AG08395 (cell line): ENCODE measurements at places on chromosomes 7 and 10.

DNA sequence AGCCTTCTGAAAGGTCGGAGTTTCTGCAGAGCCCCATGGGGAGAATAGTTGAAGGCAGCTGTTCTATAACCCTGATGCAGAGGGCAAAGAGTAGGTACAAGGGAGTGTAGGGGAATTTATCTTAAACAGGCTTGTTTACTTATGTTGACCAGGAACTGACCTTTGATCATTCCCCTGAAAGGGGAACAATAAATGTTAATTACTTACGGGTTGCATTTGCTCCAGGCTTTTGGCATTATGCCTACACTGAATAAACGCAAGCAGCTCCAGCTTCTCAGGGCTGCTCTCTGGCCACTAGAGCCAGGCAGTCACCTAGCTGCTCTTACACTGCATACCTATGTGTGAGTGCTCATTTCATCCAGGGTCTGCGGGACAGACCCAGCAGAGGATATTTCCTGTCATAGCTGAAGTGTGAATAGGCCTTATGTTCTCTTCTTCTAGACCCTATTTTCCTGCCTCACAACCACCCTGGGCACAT is 26.9 kb upstream of the ABCA13 start:
- no peak for DNase-seq

DNA sequence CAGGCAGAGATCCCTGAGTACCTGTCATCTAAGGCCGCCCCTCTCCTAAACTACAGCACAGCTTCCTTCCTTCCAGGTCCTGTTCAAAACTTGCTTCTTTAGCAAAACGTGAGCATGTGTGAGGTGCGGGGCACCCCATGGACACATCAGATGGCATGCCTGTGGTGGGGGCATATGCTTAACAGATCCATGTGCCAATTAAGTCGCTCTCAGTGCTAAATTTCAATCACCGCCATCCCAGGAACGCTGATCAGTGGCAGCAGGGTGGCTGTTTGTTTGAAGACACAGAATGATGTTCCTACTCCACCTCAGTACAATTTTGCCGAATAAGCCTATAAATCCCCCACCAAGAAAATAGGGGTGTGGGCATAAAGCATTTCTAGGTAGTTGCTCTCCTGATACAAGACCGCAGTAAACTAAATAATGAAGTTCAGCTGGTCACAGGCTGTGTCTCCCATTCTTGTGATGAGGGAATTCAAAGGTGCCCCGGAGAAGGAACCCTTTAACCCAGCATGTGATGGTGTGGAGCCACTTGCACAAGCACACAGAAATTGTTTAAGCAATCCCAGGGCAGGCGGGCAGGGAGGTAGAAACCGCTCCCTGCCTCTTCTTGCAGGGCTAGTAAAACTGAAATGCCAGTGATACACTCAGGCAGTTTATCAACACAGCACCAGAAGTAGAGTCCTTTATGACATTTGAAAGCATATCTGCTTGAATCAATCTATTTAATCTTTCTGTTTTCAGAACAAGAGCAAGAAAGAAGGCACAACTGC is 205.7 kb downstream of the SORCS1 start:
- DNase-seq: no peak

GRCh38 chr7:96921771-96922170 is 83.6 kb upstream of the DLX6 start:
- no peak for DNase-seq

DNA sequence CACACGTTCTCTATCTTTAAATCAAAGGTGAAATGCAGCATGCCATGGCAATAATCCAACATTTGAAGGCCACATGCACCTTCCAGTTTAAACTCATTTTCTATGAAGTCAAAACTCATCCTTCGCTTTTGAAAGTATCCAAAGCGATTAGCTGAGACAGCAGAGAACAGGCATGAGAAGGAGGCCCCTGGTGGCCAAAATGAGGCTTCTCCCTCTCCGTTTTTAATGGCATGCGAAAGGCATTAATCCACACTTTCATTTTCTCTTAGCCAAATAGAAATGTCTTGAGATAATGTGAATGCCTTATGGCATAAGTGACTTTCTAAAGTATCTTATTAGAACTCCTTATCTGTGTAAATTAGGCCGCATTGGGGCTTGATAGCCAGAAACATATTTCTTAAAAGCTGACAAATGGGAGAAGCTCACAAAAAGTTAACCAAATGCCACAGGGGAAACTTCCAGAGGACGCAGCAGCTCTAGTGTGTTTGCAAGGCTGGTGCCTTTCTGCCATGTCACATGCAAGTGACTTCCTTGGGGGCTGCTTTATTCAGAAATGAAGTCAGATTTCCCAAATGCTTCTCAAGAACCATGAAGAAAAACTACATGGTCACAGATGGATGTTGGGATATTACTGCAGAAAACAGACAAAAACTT is 1189.6 kb downstream of the SORCS1 start:
- peak; percentile 39 for DNase-seq

GRCh38 chr7:83271212-83272099 is 108.8 kb upstream of the PCLO start:
- DNase-seq: peak; percentile 10

GRCh38 chr7:102432442-102433218 is 745 bp upstream of the ORAI2 start:
- DNase-seq: no peak

DNA sequence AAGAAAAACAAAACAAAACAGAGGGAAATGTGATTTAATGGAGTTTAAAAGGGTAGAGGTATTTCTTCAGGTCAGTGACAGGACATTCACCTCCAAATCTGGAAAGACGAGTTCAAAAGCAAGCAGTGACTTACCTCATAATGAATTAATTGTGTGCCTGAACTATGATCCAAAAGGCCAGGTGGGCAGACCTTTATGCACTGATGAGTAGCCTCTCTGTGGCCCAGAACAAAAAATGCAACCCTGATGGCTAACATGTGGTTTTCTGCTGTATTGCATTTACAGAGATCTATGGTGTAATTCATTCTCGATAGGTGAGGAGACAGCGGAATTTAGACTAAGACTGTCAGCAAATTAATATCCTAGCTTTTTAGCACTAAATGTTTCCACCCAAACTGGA is 142.0 kb downstream of the HDAC9 start:
- DNase-seq: no peak

DNA sequence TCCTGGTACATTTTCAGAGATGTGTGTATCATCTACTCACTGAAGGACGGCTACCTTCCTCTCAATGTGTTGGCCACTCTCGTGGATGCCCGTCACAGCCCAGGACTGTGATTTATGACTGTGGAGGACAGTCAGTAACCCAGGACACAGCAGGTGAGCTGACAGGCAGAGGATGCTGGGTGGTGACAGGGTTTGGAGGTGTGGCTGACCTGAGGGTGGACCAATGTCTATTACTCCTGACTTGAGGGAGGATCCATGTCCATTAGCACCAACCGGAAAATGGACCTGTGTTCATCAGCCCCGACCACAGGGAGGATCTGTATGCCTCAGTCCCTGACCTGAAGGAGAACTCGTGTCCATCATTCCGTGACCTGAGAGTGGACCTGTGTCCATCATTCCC is 96.1 kb downstream of the ADCY1 start:
- DNase-seq: no peak

- DNase-seq: no peak
These were observed 758.7 kb upstream of the CELF2 start for GRCh38 chr10:10259013-10259412.
